ENCODE measurements at places on chromosomes 4 and X.

- no peak for DNase-seq
Measured at GRCh38 chrX:18888281-18888680, 95.6 kb downstream of the PHKA2 start.

GRCh38 chrX:5015451-5015850 is 1213.2 kb downstream of the NLGN4X start:
- no peak for DNase-seq

DNA sequence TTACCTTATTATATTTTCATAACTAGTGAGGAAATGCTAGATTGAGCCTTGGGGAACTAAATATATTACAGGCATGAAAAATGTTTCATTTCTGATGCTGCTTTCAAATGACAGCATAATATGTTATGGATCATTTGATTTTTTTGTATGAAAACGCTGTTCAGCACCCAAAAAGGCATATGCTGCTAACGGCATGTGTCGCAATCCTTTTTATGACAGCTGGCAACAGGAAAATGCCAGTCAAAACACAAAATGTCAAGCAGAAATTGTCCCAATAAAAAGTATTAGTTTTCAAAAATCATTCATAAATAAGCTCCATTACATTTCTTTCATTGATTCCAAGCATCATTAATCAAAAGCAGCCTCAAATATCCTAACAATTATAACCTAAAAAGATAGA is 1244.5 kb downstream of the PCDH7 start:
- DNase-seq, result no peak

DNA sequence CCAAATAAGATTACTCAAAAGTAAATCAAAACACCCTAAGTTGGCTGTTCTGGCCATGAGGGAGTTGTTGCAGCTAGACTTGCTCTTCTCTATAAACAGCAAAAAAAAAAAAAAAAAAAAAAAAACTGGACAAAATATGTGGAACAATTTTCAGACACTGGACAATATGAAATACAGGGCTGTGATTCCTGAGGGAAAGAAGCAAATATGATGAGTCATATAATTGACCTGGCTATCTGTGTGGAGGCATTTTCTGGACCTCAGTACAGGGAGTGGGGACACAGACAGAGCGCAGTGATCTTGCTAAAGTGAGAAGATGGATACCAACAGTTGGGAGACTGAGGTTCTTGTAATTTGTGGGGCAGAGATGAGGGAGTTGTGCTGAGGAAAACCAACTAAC is 192.0 kb upstream of the HAND2 start:
- no peak for DNase-seq

DNA sequence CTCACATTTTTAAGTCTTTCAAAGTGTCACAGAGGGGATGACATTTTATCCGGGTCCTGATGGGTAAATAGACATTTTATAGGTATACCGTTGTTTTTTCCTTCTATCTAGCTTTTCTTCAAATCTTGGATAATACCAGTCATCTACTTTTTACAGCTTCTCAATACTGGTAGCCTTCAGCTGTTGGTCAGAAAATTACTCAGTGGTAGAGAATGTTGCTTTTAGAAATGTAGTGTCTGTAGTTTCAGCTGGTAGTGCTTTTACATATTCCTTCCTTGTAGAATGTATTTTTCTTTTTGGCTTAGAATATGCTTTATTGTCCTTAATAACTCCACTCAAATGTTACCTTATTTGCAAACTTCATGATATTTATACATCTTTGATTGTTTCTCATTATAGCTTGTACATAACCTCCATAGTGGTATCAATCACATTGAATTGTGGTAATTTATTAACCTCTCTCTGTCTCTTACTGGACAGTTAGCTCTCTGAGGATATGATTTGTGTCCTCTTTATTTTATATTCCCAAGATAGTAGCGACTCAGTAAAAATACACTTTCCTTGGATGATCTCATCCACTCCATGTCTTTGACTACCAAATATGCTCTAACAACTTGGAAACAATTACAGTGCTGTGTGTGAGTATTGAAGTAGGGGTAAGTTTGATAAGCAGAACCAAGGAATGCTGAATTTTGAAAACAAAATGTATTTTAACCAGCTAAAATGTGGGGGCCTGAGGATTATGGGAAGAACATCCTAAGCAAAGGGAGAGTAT is 53.8 kb downstream of the RAP1GDS1 start:
- no peak for DNase-seq

DNA sequence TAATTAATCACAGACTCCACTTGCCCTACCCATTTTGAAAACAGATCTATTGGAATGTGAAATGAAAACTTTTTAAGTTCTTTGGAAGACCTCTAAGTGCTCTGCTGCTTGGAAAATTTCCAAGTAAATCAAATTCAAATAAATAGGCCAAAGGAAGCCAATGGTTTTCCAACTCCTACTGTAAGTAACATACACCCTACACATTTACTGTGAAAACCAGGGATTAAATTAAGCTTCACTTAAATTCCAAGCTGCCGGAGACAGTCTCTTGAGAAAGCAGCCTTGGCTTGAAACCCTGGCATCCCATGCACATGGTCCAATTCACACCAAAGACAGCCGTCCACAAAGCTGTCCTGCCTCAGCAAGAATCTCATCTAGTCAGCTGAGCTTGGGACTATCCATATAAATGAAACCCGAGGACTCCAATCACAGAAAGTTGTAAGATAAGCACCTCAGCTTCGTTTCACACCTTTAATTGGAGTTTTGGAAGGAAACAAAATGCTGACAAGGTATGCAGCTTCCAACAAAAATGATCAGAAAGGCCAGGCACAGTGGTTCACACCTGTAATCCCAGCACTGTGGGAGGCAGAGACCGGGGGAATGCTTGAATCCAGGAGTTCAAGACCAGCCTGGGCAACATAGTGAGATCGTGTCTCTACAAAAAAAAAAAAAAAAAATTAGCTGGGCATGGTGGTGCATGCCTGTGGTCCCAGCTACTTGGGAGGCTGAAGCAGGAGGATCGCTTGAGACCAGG is 88.6 kb downstream of the APBB2 start:
- no peak for DNase-seq

DNA sequence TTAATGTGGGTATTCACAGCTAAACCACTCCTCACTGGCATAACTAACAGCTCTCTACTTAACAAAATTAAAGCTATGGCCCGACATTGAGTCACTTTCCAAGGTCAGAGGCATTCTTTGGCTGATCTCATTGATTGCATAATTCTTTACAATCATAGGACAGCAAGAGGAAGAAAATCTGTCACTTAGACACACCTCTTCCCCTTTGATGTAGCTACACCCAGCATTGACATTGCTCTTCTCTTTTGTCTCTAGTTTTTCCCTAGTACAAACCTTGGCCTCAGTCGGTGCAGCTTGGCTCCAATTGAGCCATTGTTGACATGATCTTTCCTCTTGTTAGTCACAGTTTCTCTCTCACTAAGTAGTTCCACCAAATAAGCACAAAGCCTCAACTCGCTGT is 313.3 kb upstream of the ACTRT1 start:
- no peak for DNase-seq

DNA sequence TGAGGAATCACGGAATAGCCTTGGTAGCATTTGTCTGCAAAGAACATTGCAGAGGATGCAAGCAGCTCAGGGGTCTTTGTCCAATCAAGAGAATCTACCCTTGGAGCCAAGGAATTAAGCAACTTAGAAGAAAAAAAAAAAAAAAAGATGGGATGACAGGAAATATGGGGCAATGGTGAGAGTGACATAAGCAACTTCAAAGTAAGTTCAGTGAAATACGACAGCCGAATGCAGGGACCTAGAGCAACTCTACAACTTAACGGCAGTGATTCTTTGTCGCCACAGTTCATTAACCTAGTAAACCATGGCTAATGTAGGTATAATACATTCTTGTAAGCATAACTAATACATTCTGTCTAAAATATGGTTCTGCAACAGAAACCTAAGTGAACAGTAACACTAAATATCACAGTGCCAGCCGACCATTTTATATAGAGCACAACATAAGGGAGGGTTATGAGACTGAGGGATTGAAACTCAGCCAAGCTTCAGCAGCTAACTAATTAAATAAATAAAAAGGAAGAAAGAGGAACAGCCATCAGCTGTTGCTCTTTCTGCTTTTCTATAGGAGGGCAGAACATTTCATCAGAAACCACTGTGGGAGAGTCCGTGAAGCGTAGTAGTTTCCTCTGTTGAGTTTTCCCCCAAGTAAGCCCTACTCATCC is 74.7 kb downstream of the PPARGC1A start:
- DNase-seq, result no peak

- no peak for DNase-seq
Measured at GRCh38 chr4:84235126-84235944, 263.8 kb downstream of the NKX6-1 start.

GRCh38 chr4:10753856-10754402 is 69.4 kb upstream of the CLNK start:
- DNase-seq, result no peak

- DNase-seq, result no peak
Measured at GRCh38 chr4:21454201-21454600, 494.4 kb downstream of the KCNIP4 start.

DNA sequence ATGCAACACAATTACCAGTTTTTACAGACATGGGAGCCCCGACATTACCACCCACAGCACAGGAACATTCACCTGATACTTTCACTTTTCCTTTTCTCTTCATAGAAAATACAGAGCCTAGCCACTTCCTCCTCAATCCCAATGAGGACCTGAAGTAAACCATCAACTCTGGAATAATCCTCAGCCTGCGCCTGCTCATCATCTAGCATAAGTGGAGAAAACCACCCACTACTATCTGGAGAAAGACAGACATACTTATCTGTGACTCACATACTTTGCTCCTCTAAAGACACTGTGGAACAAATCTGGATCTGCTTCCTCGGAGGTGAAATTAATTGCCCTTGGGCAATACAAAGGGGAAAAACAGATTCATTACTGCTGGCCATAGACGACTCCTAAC is 47.8 kb downstream of the ZCCHC13 start:
- no peak for DNase-seq

DNA sequence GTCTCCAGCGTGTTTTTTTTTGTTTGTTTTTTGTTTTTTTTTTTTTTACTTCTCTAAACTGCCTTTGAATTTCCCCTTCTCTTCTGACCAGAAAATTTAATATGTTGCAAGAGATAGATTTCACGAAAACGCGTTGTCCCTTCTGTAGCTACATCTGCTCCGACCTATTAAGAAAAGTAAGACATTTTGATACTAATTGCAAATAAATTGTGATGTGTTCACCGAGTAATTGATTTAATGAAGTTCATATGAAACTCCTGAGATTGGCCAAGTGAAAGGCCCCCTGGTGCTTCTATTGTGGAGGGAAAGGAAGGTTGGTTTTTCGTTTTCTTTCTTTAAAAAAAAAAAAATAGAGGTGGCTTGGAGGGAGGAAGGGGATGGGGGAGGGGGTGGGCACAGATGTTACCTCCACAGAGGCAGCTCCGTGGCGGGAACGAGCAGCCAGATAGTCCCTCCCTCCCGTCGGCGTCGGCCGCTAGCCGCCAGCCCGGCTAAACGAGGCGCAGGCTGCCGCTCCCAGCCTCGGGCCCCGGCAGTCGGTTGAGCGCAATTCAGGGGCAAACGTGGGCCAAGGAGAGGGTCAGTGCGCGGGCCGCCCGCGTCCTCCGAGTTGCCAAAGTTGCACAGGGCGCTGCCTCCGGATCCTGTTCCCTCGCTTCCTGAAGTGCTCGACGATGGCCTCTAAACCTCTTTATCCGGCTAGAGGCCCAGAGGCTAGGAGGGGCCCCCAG is 139.1 kb upstream of the ZIC3 start:
- DNase-seq, result no peak

GRCh38 chr4:41802590-41802989 is 54.1 kb upstream of the PHOX2B start:
- DNase-seq, result no peak

GRCh38 chr4:82680834-82681233 is 117.8 kb downstream of the SCD5 start:
- DNase-seq, result no peak

- peak; percentile 68 for DNase-seq
Measured at GRCh38 chr4:55948726-55949481, at the start of gene CEP135. Gene CEP135 (plus strand): TSS chr4:55948945. CDS start chr4:55952131, 3,186 bp downstream.

DNA sequence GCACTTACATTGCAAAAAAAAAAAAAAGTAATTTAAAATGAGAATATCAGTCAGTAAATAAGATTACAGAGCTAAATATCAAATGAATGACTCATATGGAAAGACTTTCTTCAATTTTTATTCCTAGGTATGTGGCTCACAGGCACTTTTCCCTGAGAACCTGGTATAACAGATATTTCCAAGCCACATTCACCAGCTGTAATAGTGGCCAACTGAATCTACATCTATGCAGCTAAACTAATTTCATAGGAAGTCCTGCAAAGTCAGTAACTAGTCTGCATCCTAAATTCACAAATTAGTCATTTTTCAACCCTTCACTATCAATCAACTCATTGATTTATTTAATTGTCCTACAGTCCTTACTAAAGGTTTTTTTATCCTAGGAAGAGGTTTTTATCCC is 5.6 kb downstream of the PDE5A start:
- no peak for DNase-seq

- no peak for DNase-seq
Measured at GRCh38 chr4:36824682-36825081, 419.9 kb upstream of the NWD2 start.

- DNase-seq, result no peak
Measured at GRCh38 chr4:42523066-42523718, 125.9 kb downstream of the SHISA3 start.

DNA sequence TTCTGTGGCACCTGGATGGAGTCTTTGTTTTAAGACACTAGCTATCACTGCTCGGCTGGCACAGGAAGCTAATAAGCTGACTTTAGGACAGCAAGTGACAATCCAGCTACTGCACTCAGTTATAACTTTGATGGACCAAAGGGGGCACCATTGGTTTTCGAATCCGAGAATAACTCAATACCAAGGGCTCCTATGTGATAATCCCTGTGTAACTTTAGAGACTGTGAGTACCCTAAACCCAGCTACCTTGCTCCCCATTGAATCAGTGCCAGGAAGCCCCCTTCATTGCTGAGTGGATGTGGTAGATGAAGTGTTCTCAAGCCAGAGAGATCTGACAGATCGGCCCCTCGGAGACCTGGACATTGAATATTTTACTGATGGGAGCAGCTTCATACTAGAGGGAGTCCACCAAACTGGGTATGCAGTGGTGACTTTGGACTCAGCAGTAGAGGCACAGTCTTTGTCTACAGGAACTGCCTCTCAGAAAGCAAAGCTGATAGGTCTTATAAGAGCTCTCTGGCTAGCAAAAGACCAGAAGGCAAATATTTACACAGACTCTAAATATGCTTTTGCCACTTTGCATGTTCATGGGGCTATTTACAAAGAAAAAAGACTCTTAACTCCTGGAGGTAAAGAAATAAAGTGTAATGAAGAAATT is 35.5 kb upstream of the UGT2B7 start:
- DNase-seq, result no peak

- DNase-seq, result no peak
Measured at GRCh38 chr4:184344899-184345572, 127.4 kb upstream of the ENPP6 start.

DNA sequence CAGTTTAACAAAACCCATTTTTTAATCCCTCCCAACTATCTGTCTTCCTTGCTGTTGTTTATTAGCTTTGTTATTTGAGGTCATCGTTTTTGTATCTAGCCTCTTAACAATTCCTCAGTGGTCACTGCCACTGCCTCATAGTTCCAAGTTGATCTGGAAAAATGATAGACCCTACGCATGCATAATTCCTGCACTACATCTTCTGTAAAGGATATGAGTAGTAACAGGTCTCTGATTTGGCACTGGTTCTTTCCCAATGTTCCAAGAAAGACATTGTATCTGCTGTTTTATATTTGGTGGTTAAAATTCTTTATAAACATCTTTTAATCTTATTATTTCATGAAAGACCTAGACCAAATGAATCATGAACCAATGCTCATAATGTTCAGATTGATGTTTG is 166.6 kb downstream of the ZNF330 start:
- no peak for DNase-seq

GRCh38 chr4:83810428-83810827 is 274.5 kb downstream of the GPAT3 start:
- no peak for DNase-seq

- DNase-seq, result no peak
Measured at GRCh38 chrX:139091878-139092277, 380.4 kb upstream of the FGF13 start.

Measured in esophagus squamous epithelium (tissue), 5 donors.